ENCODE measurements at places on chromosomes 13 and 19. TPM values are rescaled to one million over a fixed set of nuclear protein-coding genes. Genes with fewer than 3 reads are reported as not detected.

The EPSTI1 gene
- total RNA-seq: 1.3 TPM

The DKKL1 gene
- 2.3 TPM for total RNA-seq

The ENOX1 gene
- 0.09 TPM for total RNA-seq

The TRPM4 gene
- total RNA-seq: 6.9 TPM

The CCDC97 gene
- 39.4 TPM for total RNA-seq

The CEACAM1 gene
- total RNA-seq: 0.94 TPM

The LHB gene
- not detected for total RNA-seq

The EHD2 gene
- 19.7 TPM for total RNA-seq

The DCAF15 gene
- total RNA-seq: 82.5 TPM

The PBX4 gene
- 2.4 TPM for total RNA-seq

- no peak for DNase-seq
These were observed 2.7 kb downstream of the ING1 start for GRCh38 chr13:110716247-110716515.

DNA sequence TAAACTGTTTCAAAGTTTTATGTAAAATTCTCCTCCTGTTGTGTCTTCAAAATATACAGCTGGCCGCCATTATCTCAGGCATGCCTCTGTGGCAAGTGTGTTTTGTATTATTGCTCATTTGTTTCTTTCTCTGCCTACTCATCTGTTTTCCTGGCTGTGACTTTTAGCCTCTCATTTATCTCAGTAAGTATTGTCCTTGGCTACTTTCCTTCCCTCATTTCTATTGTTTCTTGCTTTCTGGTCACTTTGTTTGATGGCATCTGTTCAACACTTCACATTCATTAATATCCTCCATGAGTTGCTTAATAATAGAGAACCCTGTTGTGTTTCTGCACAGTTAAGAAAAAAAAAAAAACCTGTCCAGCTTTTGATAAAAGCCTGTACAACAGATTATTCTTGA is 869.4 kb downstream of the PCDH17 start:
- no peak for DNase-seq

GRCh38 chr19:8585894-8586750 is 8.9 kb upstream of the MYO1F start:
- peak; percentile 93 for DNase-seq

GRCh38 chr13:99995589-99996380 is 14.2 kb downstream of the ZIC2 start:
- DNase-seq: no peak

GRCh38 chr19:55196803-55197202 is 12.5 kb downstream of the PTPRH start:
- DNase-seq: no peak

GRCh38 chr13:19643652-19644051 is 10.2 kb downstream of the MPHOSPH8 start:
- DNase-seq: no peak

GRCh38 chr19:58009666-58010301 is 7.2 kb upstream of the ZNF606 start:
- peak; percentile 88 for DNase-seq

GRCh38 chr13:51148952-51149573 is 38.0 kb upstream of the C13orf42 start:
- peak; percentile 86 for DNase-seq

DNA sequence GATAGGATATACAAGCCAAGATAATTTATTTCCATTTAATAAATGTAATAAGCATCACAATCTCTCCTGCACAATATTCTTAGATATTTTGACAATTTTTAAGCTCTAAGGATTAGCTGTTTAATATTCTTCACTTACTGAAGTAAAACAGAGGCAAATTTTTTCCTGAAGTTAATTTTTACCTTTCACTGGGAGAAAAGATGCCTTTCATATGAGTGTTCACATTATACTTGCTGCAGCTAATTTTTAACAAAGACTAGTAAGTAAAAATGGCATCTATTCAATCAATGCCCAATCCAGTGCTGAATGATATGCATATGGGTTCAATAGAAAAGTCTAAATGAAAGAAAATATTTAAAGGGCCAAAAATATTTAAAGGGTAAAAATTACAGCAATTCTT is 377.2 kb upstream of the GPC6 start:
- no peak for DNase-seq

DNA sequence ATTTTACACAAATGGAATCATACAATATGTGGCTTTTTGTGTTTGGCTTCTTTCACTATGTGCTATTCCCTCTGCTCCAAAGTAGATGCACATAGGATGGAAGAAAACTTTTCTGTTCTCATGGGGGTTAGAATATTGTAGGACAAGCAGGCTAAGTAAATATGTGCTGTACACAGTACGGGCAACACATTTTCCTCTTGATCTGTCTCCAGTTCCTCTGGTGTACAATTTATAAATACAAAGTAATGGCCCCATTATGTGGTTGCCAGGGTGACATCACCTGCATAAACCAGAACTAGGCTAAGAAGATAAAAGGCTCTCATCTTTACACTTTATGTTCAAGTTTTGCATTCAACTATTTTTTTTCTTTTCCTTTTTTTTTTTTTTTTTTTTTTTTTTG is 41.0 kb upstream of the SOX21 start:
- no peak for DNase-seq

GRCh38 chr19:48123907-48124651 is 13.5 kb upstream of the PLA2G4C start:
- no peak for DNase-seq

DNA sequence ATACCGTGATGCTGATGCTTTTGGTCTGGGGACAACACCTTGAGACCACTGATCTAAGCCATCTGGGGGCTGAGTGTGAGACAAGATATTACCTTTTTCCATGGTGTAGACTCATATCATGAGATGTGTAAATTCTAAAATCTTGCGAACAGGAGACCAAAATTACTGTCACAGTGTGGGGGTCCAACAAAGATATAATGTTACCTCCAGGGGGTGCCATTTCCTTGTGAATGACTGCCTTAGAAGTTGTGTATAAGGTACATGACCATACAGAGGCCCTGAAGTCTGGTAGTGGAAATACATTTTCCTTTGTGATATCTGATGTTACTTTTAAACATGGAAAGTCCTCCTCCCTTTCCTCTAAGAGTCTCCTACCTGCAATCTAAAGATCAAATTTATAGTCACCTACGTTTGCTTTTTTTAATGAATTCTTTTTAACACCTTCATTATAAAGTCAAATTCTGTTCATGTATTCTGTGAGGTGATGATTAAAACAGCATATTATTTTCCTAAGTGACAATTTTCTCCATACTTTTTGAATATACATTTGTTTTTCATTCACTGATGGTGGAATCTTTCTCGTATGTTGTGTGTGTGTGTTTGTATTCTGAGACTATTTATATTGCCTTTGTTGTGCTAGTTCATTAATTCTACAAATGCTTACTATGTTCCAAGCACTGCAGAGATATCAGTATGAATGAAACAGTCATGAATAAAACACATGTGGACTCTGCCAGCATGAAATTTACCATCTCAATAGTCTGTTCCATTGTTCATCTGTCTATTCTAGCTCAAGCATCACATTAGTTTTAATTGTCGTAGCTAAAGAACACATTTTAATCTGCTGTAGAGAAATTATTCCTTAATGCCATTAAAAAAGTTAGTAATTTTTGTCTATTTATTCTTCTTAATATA is 113.7 kb downstream of the RFC3 start:
- no peak for DNase-seq

DNA sequence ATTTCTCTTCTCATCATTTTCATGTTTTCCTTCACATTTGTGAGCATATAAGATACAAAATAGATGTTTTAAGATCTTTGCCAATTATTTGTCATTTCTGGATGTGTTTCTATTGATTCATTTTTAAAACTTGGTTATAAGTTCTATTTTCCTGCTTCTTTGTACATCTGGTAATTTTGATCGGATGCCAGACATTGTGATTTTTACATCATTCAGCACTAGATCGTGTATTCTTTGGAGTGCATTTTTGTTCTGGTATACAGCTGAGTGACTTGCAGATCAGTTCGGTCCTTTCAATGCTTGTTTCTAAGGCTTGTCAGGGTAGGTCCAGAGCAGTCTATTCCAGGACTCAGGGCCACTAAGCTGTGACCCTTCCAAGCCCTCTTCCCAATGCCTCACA is 198.2 kb downstream of the KLF12 start:
- DNase-seq: no peak

GRCh38 chr19:18648973-18649315 is 12.1 kb downstream of the KLHL26 start:
- DNase-seq: no peak

- DNase-seq: peak; percentile 53
These were observed 215.5 kb upstream of the HTR2A start for GRCh38 chr13:47112205-47112902.

DNA sequence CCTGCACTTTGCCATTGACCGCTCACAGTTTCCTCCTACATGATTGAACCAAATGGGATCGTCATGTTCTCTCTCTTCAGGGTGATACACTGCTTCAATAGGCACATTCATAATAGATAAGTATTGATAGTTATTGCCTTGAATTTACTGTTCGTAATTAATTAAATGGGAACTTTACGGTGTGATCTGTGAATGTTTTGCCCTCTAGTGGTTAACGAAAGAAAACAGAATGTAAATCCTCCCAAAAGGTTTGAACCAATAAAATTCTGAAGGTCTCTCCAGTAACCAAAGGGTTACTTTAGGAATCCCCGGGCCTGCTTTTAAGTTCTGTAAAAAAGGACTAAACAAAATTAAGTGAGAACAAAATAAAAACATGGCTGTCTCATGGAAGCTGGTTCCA is 389.3 kb downstream of the DACH1 start:
- no peak for DNase-seq

GRCh38 chr13:49446473-49446872 is 2.4 kb downstream of the SETDB2 start:
- no peak for DNase-seq

DNA sequence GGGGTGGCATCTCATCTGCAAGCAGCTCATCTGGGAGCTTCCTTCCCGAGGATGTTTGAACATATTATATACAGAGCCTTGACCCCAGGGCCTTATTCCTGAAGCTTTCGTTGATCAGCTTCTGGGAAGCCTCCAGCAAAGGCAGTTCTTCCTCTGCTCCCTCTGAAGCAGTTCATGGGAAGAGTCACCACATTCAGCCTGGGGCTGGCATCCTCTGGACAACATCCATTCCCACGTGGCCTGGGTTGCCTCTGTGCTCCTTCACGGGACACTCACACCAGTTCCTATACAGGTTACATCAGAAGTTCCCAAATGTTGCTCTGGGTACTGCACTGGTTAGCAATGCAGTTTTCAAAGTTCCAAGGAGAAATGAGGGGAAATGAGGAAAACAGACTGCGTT is 29.6 kb downstream of the COL4A2 start:
- no peak for DNase-seq

DNA sequence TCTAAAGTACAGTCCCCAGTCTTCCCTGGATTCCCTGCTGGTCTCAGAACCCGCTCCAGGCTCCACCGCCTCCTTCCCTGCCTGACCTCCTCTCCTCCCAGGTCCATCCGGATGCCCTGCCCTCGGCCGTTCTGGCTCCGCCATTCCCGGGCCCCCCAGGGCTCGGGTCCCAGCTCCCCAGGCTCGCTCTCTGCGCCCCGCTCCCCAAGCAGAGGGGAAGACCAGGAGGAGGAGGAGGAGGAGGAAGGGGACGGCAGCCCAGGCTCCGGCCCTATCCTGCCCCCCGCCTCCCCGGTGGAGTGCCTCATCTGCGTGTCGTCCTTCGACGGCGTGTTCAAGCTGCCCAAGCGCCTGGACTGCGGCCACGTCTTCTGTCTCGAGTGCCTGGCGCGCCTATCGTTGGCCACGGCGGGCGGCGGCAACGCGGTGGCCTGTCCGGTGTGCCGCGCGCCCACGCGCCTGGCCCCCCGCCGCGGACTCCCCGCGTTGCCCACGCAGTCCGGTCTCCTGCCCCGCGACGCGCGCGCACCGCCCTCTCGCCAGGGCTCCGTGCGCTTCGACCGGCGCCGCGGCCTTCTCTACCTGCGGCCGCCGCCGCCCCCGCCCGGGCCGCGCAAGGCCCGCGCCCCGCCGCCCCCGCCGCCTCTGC is 647 bp downstream of the RNF225 start:
- peak; percentile 57 for DNase-seq

GRCh38 chr13:67224148-67224846 is 5.8 kb downstream of the PCDH9 start:
- peak; percentile 51 for DNase-seq

DNA sequence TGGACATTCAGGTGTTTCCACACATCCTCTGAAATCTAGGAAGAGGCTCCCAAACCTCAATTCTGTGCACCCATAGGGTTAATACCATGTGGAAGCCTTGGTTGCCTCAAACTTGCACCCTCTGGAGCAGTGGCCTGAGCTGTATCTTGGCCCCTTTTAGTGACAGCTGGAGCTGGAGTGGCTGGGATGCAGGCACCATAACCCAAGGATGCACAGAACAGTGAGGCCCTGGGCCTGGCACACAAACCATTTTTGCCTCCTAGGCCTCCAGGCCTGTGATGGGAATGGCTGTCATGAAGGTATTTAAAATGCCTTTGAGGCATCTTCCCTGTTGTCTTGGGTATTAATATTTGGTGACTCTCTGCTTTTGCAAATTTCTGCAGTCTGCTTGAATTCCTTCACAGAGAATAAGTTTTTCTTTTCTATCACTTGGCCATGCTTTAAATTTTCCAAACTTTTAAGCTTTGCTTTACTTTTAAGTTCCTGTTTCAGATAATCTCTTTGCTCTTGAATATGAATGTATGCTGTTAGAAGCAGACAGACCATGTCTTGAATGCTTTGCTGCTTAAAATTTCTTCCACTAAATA is 1594.5 kb upstream of the PCDH20 start:
- no peak for DNase-seq

DNA sequence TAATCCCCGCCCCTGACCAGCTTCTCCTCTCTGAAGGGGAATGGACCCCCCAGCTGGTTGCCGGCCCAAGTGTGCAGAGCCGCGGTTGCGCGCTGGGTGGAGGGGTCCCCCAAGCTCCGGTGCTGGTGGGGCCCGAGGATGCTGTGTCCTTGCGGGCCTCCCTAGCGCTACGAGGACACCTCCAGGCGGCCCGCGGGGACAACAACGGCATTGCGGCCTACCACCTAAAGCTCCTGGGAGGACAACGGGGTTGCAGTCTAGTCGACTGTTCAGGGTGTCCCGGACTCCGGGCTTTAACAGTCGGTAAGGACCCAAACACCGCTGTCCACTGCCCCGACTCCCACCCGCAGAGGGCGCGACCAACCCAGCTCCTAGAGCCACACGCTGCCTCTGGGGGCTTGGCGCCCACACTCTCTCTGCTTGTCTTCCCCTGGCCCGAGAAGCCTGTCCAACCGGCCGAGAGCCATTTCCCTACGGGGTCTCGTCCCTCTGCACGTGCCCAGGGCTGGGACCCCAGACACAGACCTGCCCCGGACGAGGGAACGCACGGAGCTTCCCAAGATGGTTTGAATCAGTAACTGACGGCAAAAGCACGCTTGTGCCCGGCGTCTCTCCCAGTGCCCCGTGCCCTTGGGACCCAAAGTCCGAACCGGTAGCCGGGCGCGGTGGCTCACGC is 927 bp upstream of the SDHAF1 start:
- peak; percentile 71 for DNase-seq

GRCh38 chr13:75319254-75319653 is 162.7 kb downstream of the TBC1D4 start:
- no peak for DNase-seq

- no peak for DNase-seq
These were observed 1.5 kb downstream of the FNDC3A start for GRCh38 chr13:48977286-48977625.

GRCh38 chr13:64154514-64154913 is 2738.9 kb upstream of the PCDH20 start:
- DNase-seq: no peak

GRCh38 chr13:100594731-100595130 is 6.1 kb upstream of the GGACT start:
- peak; percentile 67 for DNase-seq

GRCh38 chr13:93800342-93800741 is 573.7 kb downstream of the GPC6 start:
- DNase-seq: no peak
